ENCODE measurements at places on chromosomes 7 and 10.

GRCh38 chr7:57867884-57868701 lies 418.1 kb downstream of the ZNF716 start:
- no peak for DNase-seq

DNA sequence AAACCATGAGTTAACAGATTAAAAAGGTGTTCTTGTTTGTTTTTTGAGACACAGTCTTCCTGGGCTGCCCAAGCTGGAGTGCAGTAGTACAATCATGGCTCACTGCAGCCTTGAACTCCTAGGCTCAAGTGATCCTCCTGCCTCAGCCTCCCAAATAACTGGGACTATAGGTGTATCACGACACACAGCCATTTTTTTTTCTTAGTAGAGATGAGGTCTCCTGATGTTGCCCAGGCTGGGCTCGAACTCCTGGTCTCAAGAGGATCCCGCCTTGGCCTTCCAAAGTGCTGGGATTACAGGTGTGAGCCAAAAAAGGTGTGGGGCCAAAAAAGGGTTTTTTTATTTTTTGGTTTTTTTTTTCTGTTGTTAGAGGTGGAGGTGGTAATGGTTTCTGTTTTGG lies 29.3 kb downstream of the KMT2C start:
- DNase-seq, result no peak

GRCh38 chr7:129499999-129500398 lies 2.3 kb upstream of the SMKR1 start:
- DNase-seq, result no peak

- DNase-seq, result no peak
Measured at GRCh38 chr7:136594739-136595144, 273.7 kb upstream of the CHRM2 start.

DNA sequence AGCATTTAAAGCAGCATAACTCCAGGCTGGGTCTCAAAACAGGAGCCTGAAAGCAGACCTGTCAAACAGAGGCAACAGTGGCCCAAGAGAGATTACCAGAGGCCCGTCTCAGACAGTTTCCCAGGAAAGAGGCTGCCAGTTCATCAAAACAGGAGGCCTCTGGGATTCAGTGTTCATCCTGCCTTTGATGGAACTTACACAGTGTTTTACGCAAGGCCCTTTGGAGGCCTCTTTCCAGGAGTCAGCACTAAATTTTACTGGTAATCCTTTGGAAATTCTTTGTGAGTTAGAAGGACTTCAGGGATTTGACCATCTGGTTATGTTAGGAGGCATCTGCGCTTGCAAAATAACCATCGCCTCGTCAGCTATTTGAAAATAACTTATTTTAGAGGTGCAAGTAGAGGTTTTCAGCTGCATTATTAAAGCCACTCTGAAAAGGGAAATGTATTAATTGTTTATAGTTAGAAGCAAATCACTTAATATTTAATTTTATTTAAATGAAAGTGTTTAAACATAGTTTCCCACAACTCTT lies 501.2 kb upstream of the COBL start:
- no peak for DNase-seq

- no peak for DNase-seq
Measured at GRCh38 chr7:66666313-66666952, 37.8 kb downstream of the KCTD7 start.

DNA sequence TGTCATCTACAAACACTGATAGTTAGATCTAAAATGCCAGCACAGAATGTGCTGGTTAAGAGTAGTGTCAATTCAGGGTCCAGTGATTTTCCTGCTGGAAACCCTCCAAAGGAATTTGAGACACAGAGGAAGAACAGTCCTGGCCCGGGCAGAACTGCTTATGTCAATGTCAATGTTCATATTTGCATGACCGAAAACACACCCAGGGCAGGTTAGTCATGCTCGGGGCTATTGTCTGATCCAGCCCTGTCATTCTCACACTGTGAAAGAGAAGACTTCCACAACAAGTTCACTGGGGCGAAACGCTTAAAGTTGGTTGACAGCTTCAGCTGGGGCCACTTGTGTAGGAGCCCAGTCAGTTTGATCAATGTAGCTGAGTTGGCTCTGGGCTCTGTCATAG lies 139.3 kb downstream of the C1GALT1 start:
- DNase-seq, result no peak

GRCh38 chr10:120765226-120765803 lies 85.8 kb upstream of the WDR11 start:
- no peak for DNase-seq

DNA sequence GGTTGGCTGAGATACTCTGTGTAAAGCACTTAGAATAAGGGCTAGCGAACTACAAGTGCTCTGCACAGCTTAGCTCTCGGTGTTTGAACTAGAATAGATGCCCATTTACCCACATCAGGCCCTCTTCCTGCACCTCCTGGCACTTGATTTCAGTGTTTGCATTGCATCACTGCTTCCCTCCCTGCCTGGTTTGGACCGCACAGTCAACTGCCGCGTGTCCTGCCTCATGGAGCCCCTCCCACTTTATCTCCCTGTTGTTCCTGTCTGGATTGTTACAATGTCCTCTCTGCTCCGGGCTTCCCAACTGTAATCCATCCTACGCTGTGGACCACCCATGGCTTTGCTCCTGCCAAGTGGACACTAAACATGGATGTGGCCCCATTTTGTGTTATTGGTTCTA lies 2.3 kb downstream of the FAM107B start:
- no peak for DNase-seq

- no peak for DNase-seq
Measured at GRCh38 chr7:12314199-12314598, 89.5 kb downstream of the VWDE start.

GRCh38 chr10:21292763-21293517 lies 232.5 kb downstream of the SKIDA1 start:
- DNase-seq, result no peak

GRCh38 chr7:154304740-154305700 lies 252.8 kb downstream of the DPP6 start:
- DNase-seq, result no peak

DNA sequence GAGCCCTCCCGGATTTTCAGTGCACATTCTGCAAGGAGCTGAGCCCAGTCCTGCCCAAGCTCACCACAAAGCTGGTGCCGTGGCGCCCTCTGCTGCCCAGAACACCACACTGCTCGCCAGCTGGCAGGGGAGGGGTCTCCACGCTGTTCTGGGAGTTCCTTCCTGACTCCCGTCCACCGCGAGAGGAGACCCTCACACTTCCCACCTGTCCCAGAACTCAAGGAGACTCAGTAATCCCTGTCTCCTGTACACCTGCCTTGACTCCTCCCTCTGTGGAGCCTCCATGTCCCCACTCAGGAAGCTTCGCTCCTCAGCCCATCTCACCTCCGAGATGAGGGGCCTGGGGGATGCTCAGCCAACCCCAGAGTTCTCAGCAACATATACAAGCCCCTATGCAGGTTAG lies 11.3 kb downstream of the C10orf105 start:
- peak; percentile 81 for DNase-seq

DNA sequence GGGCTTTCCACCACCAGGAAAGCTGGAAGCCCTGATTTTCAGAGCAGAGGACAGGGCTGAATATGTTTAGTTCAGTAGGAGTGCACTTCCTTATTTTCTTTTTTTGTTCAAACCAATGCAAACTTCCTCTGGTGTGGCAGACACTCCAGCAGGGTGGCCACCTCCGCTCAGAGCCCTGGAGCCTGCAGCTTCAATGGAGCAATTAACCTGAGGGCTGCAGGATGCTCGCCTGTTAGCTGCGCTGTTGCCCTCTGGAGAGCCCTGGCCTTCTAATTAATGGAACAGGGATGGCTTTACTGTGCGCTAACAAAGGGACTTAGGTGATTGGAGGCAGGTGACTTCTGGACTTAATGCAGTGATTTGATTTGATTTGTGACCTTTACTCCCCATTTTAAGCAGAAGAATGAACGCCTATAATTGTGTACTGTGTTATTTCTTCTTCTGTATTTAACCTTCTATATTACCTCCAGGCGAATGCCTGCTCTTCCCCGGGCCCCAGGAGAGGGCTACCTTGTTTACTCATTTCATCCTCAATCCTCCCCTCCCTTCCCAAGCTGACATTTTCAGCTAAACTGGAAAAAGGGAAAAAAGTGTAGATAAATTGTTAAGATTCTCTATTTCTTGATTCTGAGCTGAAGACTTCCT lies 123.0 kb upstream of the CTBP2 start:
- DNase-seq, result no peak

DNA sequence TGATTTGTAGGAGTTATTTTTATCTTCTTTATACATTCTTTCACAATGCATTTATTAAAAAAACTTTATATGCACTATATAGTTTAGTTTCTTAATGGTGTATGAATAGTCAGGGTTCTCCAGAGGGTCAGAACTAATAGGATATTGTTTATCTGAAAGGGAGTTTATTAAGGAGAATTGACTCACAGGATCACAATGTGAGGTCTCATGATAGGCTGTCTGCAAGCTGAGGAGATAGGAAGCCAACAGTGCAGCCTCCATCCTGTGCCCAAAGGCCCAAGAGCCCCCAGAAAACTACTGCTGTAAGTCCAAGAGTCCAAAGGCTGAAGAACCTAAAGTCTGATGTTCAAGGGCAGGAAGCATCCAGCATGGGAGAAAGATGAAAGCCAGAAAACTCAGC lies 192.8 kb upstream of the AHR start:
- no peak for DNase-seq
